ENCODE measurements at places on chromosomes 6 and 20. TPM values are rescaled to one million over a fixed set of nuclear protein-coding genes. Genes with fewer than 3 reads are reported as not detected.

PSORS1C2 gene
- polyA plus RNA-seq, result not detected

PLCB4 gene
- polyA plus RNA-seq, result 21.2 TPM

DNA sequence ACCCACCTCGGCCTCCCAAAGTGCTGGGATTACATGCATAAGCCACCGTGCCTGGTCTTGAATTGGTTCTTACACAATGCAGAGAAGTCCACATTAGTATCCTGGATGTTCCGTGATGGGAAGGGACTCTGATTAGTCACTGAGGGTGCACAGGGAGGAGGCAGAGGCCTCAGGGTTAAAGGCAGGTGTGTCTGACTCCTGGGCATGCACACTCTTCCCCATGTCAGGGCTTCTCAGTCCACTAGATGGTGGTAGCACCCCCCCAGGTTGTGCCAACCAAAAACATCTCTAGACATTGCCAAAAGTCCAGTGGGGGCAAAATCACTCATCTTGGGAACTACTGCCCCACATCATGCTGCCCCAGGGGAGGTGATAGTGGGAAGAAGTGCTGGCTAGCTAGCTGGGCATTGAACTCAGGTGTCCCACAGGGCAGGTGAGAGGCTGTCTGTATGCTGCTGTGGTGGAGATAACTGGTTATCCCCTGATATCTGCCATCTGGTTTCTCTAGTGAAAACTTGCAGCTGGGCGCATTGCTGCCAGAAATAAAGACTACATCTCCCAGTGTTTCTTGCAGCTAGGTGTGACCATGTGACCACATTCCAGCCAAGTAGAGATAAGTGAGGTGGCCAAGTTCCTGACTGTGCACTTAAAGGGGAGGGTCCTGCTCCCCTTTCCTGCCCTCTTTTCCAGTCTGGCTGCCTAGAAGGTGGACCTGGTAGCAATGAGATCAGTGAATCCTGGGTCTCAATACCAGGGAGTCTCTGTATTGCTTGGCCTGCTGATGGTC lies 8.4 kb upstream of the NSFL1C start:
- peak; percentile 38 for DNase-seq

- DNase-seq, result no peak
Observed at GRCh38 chr20:38791291-38791690, 14.2 kb upstream of the PPP1R16B start.

- no peak for DNase-seq
Observed at GRCh38 chr6:136761227-136761922, 30.9 kb downstream of the MAP3K5 start.

- DNase-seq, result no peak
Observed at GRCh38 chr20:17463711-17464110, 67.5 kb downstream of the BFSP1 start.

DNA sequence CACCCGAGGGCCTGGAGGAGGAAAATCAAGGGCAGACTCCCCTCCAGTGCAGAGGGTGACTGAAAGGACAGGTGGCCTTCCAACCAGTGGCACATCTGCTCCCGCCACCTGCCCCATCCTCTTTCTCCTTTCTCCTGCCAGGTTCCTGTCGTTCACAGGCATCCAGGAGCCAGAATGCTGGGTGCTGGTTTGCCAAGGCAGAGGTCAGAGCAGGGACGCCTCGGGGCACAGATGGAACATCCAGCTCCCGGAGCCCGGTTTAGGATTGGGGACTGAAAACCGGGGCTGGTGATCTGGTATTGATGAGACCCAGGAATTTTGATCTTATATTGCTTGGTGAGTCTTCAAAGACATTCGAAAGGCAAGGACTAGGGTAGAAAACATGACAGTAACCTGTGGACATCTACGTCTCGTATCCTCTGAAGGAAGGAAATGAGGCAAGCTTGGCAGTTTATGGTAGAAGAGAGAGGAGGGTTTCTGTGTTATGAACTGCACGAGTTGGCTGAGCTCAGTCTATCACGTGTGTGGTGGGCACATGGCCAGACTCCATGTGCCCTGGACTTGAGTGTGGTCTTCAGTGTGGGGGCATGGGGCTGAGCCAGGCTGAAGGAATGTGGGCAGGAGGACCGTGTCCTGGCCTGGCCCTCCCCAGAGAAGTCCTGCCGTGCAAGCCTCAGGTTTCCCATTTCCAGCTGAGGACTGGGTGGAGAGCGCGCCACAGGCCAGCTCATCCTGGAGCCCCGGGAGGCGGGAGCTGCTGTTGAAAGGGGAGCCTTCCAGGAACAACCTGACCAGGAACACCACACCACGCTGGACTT lies 74.2 kb downstream of the IRF4 start:
- DNase-seq, result no peak

GRCh38 chr20:44405785-44406571 lies 50.5 kb downstream of the HNF4A start:
- DNase-seq, result no peak

GRCh38 chr6:33731751-33732282 lies 14.9 kb downstream of the IP6K3 start:
- DNase-seq, result no peak

DNA sequence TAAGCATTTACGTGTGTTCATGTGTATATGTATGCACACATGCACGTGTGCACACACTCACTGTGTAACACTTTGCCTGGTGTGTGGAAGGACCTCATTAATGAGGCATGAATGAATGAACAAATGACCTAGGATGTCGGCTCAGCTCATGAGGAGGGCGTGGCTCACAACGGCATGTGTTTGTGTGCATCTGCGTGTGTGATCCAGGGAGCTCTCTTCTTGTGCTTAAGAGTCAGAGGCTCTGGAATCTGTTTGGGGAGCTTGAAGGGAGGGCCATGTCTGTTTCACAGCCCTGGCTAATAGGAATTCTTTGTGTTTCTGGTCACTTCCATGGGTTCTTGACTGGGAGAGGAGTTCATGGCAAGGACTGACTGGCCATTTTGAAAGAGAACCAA lies 32.7 kb downstream of the TOX2 start:
- no peak for DNase-seq

- DNase-seq, result no peak
Observed at GRCh38 chr6:160810238-160810637, 108.2 kb downstream of the PLG start.
